ENCODE measurements at places on chromosomes 7 and 10. TPM values are rescaled to one million over a fixed set of nuclear protein-coding genes. Genes with fewer than 3 reads are reported as not detected.

- no peak overlapping the region for H3K27ac ChIP-seq
- H3K27me3 ChIP-seq: peaks cover 49% of the 10 kb centered on the region
- H3K4me3 ChIP-seq: peak overlapping the region; percentile 47
- H3K36me3 ChIP-seq: no peaks in the 10 kb centered on the region
- DNase-seq: peak; percentile 65
Observed at GRCh38 chr7:151018421-151019129, 5.7 kb downstream of the ATG9B start.

DNA sequence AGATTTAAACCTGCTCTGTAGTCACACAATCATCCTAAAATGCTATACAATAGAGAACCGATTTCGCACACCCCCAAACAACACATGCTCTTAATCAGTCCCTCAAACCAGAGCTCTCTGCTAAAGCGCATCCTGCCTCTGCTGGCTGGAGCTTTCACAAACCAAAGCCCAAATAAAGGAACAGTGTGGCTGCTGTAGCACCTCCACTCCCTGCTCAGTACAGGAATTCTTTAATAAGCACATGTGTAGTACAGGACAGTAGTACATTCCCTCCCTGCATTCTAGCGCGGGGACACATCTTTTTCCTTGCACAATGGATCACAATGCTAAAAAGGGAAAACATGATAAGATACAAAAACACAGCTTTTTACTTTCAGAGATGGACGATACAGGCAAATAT is 684.6 kb downstream of the MAGI2 start:
- no peaks in the 10 kb centered on the region for H3K36me3 ChIP-seq
- peak; percentile 59 for DNase-seq
- peaks cover 34% of the 10 kb centered on the region for H3K4me1 ChIP-seq
- peak overlapping the region; percentile 77 for H3K4me3 ChIP-seq
- H3K27ac ChIP-seq: no peak overlapping the region
- H3K27me3 ChIP-seq: no peaks in the 10 kb centered on the region

DNA sequence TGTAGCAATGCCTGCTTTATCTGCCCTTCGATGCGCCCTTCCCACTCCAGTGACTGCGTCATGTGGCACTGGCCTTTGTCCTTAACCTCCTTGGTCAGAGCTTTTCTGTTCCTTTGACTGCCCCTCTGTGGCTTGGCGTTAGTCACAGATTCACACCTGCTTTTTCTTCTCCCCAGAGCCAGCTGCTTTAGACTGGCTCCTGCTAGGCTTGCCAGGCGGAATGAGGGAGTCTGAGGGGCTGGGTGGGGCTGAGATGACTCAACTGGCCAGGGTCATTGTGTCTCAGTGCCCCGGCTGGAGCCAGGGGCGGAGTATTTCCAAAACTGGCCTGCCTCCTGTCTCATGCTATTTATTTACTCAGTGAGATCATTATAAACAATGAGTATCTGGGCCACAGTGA is 194.1 kb downstream of the EMX2 start:
- no peak overlapping the region for H3K4me3 ChIP-seq
- DNase-seq: no peak
- no peak overlapping the region for H3K27ac ChIP-seq
- peaks cover 22% of the 10 kb centered on the region for H3K4me1 ChIP-seq

DNA sequence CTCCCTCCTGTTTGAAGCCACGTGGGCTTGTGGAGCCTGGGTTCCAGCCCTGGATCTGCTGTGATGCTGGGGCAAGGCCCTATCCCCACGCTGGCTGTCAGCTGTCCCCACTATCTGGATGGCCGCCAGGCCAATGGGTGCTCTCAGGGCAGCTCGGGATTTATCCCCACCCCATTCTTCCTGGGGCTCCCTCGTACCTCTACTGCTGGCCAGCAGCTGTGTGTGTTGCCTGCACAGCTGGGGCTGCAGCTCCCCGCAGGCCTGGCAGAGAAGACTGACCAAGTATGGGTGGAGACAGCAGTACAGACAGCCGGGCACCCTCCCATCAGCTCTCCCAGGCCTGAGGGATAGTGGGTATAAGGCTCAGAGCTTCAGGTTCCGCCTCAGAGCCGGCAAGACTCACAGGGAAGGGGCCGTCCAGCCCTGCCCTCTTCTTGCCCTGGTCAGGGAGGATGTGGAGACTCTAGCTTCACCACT is 13.6 kb downstream of the CLIP2 start:
- H3K4me1 ChIP-seq: no peaks in the 10 kb centered on the region
- no peak for DNase-seq
- H3K36me3 ChIP-seq: no peaks in the 10 kb centered on the region
- H3K27ac ChIP-seq: no peak overlapping the region

- H3K27ac ChIP-seq: peak overlapping the region; percentile 45
- H3K27me3 ChIP-seq: no peaks in the 10 kb centered on the region
- H3K36me3 ChIP-seq: no peaks in the 10 kb centered on the region
- DNase-seq: no peak
- H3K4me1 ChIP-seq: peaks cover 18% of the 10 kb centered on the region
Observed at GRCh38 chr7:37216156-37216852, 232.4 kb downstream of the ELMO1 start.

GRCh38 chr10:111821871-111822270 is 361.7 kb downstream of the GPAM start:
- no peaks in the 10 kb centered on the region for H3K36me3 ChIP-seq
- no peak overlapping the region for H3K27ac ChIP-seq
- no peak overlapping the region for H3K4me3 ChIP-seq
- no peaks in the 10 kb centered on the region for H3K4me1 ChIP-seq

- H3K27ac ChIP-seq: no peak overlapping the region
- DNase-seq: no peak
- H3K4me3 ChIP-seq: no peak overlapping the region
- H3K36me3 ChIP-seq: no peaks in the 10 kb centered on the region
Observed at GRCh38 chr7:82221152-82221674, 222.4 kb downstream of the CACNA2D1 start.

DNA sequence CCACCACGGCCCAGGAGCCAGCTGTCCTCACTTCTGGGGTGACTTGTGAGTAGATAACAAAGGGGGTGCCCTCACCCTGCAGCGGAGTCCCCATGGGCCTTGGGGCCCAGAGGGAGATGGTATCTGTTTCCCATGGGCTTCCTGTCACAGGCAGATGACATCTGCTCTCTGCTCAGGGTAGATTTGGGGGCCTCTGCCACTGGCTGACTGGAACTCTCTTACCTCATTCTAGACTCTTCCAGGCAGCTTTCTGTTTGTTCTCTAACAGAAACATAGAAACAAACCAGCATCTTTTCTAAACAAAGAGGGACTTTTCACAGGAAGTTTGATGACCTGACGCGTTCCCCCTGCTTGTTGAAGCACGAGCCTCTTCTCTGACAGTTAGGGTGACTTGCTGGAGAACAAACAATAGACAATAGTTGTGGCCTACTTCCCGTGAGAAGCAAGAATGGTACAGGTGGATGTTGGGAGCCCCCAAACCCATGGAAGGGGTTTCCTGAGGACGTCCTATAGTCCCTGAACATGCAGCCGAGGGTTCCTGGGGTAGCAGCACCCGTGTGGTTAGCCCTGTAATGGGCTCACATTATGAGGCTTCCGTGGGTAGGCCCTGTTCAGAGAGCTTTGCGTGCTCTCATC is 61.6 kb downstream of the GRK5 start:
- H3K4me1 ChIP-seq: no peaks in the 10 kb centered on the region
- no peak for DNase-seq
- H3K36me3 ChIP-seq: no peaks in the 10 kb centered on the region
- H3K27ac ChIP-seq: no peak overlapping the region
- no peaks in the 10 kb centered on the region for H3K27me3 ChIP-seq
- no peak overlapping the region for H3K4me3 ChIP-seq

The ANKRD61 gene
- total RNA-seq: 0.42 TPM

The HTR5A gene
- total RNA-seq: not detected

Measured in GM23338 (cell line).